SK-N-SH treated with all-trans-retinoic acid at 6 μM for 48 hours (cell line): ENCODE measurements at places on chromosomes 7 and 10.
A peak's percentile ranks its signal among the peaks of the same experiment; 100 is the strongest.

DNA sequence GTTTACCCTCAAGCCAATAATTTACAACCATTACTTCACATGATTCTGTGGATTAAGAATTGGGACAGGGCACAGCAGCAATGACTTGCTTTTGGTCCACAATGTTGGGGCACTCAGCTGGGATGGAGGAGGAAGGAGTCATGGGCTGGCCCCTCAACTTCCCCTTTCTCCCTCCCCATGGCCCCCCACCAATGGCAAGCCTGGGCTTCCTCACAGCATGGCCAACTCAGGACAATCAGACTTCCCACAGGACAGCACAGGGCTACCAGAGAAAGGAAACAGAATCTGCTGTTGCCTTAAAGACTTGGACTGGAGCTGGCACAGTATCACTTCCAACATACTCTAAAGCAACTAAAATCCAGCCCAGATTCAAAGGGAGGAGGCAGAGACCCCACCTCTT lies 160.7 kb downstream of the PTPN20 start:
- no peak for ATAC-seq

GRCh38 chr10:2866569-2866968 lies 200.8 kb upstream of the PFKP start:
- ATAC-seq: no peak

- peak; percentile 93 for ATAC-seq
Observed at GRCh38 chr7:128879939-128880746, 17.5 kb downstream of the ATP6V1F start.

DNA sequence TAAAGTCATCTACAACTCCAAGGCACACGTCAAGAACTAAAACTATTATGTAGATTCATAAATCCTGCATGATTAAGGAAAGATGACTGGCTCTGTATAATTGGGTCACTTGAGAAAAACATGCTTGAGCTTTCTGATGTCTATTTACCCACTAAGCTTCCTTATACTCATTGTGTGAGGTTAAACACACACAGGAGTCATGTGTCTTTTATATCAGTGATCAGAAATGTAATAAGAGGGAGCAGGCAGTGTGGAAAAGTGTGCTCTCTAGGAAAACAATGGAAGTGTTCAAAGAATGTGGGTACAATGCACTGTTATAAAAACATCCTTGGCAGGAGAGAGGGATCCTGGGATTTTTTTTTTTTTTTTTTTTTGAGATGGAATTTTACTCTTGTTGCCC lies 108.6 kb upstream of the ARID5B start:
- no peak for ATAC-seq

GRCh38 chr7:121874298-121874697 lies 1.3 kb downstream of the PTPRZ1 start:
- ATAC-seq: no peak

GRCh38 chr10:86918022-86918471 lies 39.4 kb downstream of the MMRN2 start:
- peak; percentile 54 for ATAC-seq

GRCh38 chr10:5949009-5949759 lies 28.2 kb downstream of the IL15RA start:
- ATAC-seq: peak; percentile 81

- no peak for ATAC-seq
Observed at GRCh38 chr7:116798232-116798631, 64.2 kb upstream of the CAPZA2 start.

DNA sequence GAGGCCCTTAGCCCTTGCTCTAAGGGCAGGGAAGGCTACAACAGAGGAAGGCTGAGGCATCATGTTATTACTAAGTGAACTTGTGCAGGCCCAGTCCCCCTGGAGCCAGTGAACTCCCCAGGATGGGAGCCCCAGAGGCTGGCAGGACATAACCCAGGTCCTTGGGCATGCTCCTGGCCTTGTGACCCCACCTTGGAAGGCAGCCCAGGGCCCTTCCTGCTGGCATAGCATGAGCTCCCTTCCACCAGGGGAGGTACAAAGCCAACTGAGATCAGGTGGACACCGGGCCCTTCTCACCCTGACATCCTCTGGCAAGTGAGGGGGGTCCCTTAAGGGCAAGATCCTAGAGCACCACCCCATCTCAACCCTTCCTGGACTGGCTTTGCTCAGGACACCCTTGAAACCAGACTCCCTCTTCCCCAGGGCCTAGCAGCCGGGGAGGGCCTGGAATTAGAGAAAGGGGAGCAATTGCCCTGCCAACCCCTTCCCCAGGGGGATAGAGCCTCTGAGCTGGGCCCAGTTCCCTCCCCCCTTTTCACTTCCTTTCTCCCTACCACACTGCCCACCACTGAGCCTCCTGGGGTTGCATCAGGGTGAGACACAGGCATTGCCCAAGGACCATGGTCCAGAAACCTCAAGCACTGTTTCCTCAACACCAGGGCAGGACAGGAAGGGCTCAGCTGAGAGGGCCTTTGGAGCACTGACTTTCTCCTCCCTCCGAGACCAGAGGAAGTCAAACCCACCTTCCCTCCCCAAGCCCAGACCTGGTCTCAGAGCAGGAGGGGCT lies 1.8 kb upstream of the VSIR start:
- ATAC-seq: no peak

- ATAC-seq: no peak
Observed at GRCh38 chr7:24964191-24964590, 15.8 kb downstream of the OSBPL3 start.

DNA sequence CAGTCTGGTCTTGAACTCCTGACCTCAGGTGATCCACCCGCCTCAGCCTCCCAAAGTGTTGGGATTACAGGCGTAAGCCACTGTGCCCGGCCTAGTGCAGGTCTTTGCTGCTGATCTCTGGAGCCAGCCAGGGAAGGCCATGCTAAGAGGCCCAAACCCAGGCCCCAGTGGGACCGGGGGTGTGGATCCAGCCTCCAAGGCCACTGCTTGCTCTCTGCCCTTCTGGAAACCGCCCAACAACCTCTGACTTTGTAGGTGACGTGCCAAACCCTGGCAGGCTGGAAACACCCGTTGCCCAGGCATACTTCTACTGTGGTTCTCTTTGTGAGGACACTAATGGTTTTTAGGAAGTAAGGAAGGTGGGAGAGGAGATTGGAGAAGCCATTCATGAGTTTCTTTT lies 83.5 kb upstream of the GNA12 start:
- ATAC-seq: no peak

DNA sequence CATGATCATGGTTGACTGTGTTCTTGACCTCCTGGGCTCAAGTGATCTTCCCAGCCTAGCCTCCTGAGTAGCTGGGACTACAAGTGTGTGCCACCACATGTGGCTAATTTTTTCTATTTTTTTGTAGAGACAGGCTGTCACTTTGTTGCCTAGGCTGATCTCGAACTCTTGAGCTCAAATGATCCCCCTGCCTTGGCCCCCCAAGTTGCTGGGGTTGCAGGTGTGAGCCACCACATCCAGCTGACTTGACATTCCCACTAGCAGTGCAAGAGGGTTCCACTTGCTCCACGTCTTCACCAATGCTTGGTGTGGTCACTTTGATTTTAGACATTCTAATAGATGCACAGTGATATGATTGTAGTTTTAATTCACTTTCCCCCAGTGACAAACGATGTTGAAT lies 25.1 kb downstream of the CYP26A1 start:
- no peak for ATAC-seq

- ATAC-seq: no peak
Observed at GRCh38 chr10:97771913-97772823, at the start of gene SFRP5. TSS of gene SFRP5 (minus strand) at chr10:97771999. CDS start at chr10:97771833, 166 bp downstream.

DNA sequence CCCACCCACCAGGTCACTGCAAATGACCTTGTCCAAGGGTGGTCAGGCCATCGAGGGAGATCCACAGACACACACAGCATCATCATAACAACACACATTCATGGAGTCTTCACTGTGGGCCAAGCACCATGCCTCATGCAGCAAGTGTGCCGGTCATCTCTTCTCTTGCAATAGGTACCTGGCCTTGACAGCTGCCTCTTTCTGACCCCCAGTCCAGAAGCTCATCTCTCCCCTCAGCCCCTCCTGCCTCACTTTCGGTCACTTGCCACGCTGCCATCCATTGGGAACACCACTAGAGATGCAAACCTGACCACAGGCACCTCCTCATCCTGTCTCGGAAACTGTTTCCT lies 75.9 kb downstream of the OAT start:
- no peak for ATAC-seq

DNA sequence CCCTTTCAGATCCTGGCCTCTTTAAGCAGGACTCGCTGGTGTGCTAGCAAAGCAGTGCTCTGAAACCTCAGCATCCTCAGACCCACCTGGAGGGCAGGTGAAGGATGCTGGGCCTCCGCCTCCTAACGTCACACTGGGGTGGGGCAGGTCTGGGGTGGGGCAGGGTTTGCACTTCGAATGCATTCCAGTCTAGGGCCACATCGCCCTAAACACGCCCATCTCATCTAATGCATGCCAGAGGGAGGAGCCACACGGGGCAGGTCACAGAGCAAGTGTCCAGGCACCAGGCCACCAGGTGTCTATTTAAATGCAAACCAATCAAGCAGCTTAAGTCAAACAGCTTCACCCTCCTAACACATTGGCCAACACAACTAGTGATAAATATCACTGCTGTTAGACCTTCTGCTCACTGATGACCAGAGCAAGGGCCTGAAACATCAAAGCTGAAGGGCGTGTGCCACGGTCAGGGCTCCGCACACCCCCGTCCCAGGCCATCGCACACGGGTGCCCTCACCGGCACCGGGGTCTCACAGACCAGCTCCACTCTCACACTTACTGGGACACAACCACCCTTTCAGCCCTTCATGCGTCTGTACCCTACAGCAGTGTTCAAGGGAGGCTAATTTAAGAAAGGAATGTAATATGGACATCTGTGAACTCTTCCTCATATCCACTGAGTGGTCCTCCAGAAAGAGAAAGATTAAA lies 47.1 kb downstream of the DIP2C start:
- ATAC-seq: no peak

GRCh38 chr7:7718492-7718891 lies at the start of gene RPA3:
TSS of gene RPA3 (minus strand) at chr7:7718607. CDS start at chr7:7640418, 78,189 bp downstream.
- ATAC-seq: peak; percentile 23

- no peak for ATAC-seq
Observed at GRCh38 chr10:12846718-12847117, 154.8 kb downstream of the CCDC3 start.

DNA sequence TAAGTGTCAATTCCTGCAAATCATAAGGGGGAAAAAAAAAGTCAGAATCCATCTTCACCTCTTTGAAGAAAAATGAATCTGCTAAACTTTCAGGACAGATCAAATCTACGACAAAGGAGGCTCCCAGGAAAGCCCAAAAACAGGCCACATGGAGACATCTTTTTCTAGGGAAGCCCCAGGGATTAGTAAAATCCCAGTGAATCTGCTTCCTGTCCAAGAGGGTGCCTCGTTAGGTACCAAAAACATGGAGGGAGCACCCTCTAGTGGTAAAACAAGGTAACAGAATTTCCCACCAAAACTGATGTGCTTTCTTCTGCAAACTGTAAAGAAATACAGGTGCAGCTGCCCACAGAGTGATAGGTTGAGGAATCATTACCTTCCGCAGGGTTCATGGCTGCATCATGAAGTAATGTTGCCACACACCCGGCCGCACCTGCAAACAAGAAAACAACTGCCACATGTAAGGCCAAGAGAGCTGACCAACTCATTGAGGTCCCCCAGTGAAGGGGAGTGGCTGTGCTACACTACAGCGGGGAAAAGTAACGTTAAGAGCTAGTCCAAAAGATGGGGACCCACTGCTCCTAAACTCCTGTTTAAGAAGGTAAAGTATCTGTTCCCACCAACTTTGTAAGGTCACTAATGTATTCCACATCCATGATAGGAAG lies 7.9 kb downstream of the SLC25A28 start:
- peak; percentile 88 for ATAC-seq

DNA sequence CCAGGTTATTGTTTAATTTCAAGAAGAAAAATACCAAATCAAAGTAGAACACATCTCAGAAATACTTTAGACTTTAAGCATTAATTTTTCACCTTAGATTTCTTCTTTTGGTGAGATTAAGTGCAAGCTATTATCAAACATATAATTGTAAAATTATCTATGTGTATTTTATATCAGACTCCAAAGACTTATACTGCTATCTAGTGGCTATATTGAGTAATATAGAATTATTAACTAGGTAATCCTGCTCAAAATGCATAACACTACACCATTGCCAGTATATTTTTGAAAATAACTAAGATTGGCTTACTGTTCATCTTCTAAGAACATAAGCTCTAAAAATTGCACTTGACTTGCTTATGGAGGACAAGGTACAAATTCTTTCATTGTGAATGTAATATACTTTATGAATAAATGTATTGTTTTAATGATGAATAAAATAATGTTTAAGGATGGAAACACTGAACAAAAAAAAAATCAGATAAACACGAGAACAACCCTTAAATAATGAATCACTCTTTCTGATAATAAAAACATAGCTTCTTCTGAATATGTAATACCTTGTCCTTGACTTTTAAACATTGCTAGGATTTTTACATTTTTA lies 86.7 kb upstream of the GNAI1 start:
- ATAC-seq: peak; percentile 85
